ENCODE measurements at places on chromosomes 4 and X.

GRCh38 chr4:8147231-8147970 is 11.2 kb downstream of the ABLIM2 start:
- no peak for DNase-seq

- no peak for DNase-seq
These were observed 190.2 kb upstream of the POF1B start for GRCh38 chrX:85569686-85570085.

DNA sequence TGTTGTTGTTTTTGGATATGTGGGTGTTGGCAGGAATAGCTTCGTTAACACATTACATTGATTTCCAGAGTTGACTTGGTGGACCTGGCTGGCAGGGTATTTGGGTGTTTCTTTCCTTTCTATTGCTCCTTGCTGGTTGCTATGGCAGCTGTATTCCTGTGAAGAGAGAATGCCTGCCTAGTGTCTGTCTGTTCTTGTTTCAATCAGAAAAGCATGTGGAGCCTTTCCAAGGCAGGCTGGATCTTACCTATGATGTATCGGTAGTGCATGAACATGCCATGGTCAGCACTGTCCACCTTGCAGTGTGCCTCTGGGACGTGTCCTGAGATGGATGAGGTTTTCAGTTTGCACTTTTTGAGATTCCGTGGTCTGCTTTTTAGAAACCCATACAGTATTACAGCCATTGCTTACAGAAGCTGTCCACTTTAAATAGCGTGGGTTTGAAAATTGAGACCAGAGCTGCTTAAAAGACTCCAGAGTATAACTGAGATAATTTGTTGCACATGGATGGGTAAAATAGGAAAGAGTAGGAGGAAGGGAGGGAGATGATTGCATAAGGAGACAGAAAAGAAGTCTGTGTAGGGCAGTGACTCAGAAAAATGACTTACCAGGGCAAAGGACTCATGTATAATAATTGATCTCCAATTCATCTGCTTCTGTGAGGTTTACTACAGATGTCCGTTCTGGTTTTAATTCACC is 20.0 kb upstream of the AADAT start:
- no peak for DNase-seq

DNA sequence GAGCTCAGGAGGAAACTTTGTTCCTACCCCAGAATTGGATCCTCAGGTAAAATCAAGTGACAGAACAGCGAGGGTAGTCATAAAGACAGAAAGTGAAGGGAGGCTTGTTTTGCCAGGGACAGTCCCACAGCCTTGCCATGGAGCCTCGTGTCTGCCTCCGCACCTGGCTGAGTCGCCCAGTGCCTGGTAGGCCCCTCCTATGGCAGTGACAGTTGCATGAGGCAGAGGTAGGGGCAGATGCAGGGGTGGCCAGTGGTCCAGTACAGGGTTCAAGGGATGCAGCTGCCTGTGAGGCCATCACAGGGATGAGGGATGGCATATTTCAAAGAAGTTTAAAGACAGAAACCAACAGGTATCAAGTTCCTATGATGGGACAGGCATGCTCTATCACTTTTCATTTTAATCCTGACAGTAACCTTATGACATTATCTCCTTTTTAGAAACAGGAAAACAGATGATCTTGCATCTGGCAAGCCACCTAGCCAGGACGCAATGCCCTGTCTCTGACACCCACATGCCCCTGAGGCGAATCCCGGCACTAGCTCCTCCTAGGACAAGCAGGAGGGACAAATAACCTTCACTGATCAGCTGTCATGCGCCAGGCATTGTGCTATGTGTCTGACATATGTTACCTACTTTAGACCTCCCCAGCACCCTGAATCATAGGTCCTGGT is 127.4 kb upstream of the ENPP6 start:
- DNase-seq: no peak

GRCh38 chrX:13396924-13397323 is 77.1 kb upstream of the ATXN3L start:
- no peak for DNase-seq

DNA sequence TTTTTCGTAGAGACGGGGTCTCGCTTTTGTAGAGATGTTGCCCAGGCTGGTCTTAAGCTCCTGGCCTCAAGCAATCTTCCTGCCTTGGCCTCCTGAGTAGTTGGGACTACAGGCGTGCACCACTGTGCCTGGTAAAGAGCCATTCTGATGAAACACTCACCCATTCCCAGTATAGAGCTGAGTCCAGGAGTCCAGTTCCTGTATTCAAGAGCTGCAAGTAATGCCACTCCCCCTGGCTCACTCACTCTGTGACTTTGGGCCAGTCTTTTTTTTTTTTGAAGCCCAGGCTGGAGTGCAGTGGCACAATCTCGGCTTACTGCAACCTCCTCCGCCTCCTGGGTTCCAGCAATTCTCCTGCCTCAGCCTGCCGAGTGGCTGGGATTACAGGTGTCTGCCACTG is 3.5 kb downstream of the CCDC22 start:
- DNase-seq: no peak

GRCh38 chr4:38205261-38205660 is 245.1 kb downstream of the PTTG2 start:
- DNase-seq: no peak

GRCh38 chr4:101501421-101501820 is 154.1 kb upstream of the PPP3CA start:
- no peak for DNase-seq

DNA sequence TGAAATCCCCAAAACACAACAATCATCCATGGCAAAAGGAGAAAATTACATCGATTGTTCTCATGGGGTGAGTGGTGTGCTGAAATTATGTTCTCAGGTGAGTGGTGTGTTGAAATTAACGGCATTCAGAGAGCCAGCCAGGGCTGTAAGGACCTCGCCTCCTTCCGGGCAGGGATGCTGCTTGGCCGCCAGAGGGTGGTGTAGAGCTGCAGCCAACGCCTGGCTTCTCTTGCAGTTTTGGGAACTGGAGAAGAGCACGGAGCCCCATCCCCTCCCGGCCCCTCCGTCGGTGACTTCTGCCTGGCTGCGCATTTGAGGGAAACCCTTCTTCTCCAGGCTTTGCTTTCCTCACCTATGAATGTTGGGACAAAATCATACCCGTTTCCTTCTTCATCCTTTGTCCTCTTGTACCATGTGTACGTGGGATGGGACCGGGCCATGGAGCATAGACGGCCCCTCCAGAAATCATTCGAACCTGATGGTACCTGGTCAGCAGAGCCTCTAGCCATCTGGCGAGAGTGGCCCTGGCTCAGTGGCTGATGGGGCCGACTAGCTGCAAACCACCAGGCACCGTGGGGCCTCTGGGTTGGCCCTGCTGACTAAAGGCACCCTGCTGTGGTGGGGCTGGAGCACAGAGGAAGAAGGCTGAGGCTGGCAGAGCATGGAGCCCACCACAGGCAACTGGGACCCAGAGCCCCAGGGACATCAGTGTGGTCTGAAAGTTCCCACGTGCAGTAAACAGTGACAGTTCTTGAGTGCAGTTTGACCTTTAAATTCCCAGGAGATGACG is 28.4 kb downstream of the TRMT44 start:
- peak; percentile 55 for DNase-seq

- DNase-seq: no peak
These were observed 456.5 kb downstream of the SPOCK3 start for GRCh38 chr4:166777760-166778159.

DNA sequence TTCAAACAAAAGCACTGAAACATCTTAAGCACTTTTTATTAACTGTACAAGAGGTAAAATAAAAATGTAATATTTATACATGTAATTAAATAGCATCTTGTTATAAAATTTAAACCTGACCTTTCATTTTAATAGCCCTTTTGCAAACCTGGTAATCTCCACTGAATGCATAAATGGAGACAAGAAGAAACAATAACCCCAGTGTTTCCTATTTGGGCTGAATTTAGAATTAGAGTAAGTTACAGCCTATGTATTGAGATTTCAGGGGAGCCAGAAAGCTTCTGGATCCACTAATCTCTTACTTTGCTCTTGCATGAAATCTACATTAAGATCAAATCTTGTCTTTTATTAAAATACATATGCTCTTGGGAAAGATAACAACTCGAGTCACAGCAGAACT is 261.8 kb downstream of the ADGRL3 start:
- no peak for DNase-seq

DNA sequence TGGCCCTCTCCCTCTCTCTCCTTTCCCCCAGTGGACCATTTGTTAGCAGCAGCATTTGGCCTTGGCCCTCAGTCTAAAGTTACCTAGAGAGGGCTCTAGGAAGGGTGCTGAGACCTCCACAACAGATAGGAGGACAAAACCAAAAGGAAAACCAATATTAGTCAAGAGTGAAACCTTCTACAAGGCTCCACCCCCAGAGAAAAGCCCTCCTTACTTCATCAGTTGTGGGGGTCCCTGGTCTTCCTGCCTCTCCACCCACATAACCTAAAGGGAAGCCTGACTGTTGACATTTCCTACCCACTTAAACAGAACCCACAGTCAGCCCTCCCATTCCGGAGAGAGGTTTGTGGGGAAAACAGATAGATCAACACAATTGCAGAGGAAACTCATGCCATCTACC is 4.7 kb upstream of the CD40LG start:
- no peak for DNase-seq

- no peak for DNase-seq
These were observed 142.6 kb downstream of the CORIN start for GRCh38 chr4:47695260-47695659.

GRCh38 chr4:55488716-55489115 is 58.0 kb downstream of the CLOCK start:
- no peak for DNase-seq
